ENCODE measurements at places on chromosomes 12 and 14. TPM values are rescaled to one million over a fixed set of nuclear protein-coding genes. Genes with fewer than 3 reads are reported as not detected.

Gene LMO3
- 74.3 TPM for polyA plus RNA-seq

Gene MYO1H
- polyA plus RNA-seq, result 0.90 TPM

Gene ASPG
- 1.6 TPM for polyA plus RNA-seq

Gene SETD3
- 50.9 TPM for polyA plus RNA-seq

Gene SERPINA4
- polyA plus RNA-seq, result not detected

Gene SLCO1B1
- not detected for polyA plus RNA-seq

Gene CCDC175
- polyA plus RNA-seq, result 0.68 TPM

Gene CLEC14A
- polyA plus RNA-seq, result 12.9 TPM

Gene FNTB
- polyA plus RNA-seq, result 66.9 TPM

Gene PAWR
- 18.4 TPM for polyA plus RNA-seq

Gene C12orf50
- 0.53 TPM for polyA plus RNA-seq

Gene ADAM21
- 0.30 TPM for polyA plus RNA-seq

Gene AQP2
- 0.44 TPM for polyA plus RNA-seq

Gene PDE3A
- polyA plus RNA-seq, result 11.9 TPM

Gene ALDH2
- 172 TPM for polyA plus RNA-seq

Gene SLC39A5
- 0.60 TPM for polyA plus RNA-seq

Gene ADCY6
- 58.4 TPM for polyA plus RNA-seq

Gene TSPAN8
- 0.35 TPM for polyA plus RNA-seq

Gene ADAMTS20
- 0.51 TPM for polyA plus RNA-seq

Gene RPL10L
- polyA plus RNA-seq, result not detected

Gene CD69
- 1.8 TPM for polyA plus RNA-seq

Gene BEGAIN
- 26.6 TPM for polyA plus RNA-seq

Gene CHGA
- 142 TPM for polyA plus RNA-seq

Gene ZNF10
- polyA plus RNA-seq, result 18.5 TPM

Gene INHBC
- polyA plus RNA-seq, result 0.15 TPM

Gene GLT1D1
- 24.0 TPM for polyA plus RNA-seq

Gene MARCHF9
- polyA plus RNA-seq, result 43.6 TPM

Gene RASSF9
- polyA plus RNA-seq, result 5.0 TPM

Gene FAM161B
- polyA plus RNA-seq, result 26.1 TPM

Gene JDP2
- polyA plus RNA-seq, result 28.3 TPM

Gene CRACR2A
- 1.2 TPM for polyA plus RNA-seq

Gene ALG10B
- 8.4 TPM for polyA plus RNA-seq

Gene HPD
- polyA plus RNA-seq, result 0.17 TPM

Gene PLCZ1
- not detected for polyA plus RNA-seq

Gene ARMH4
- 26.3 TPM for polyA plus RNA-seq

Gene GYS2
- polyA plus RNA-seq, result not detected
